ENCODE measurements at places on chromosomes 3 and 15. TPM values are rescaled to one million over a fixed set of nuclear protein-coding genes. Genes with fewer than 3 reads are reported as not detected.

- peak; percentile 87 for DNase-seq
These were observed at the start of gene MYLK for GRCh38 chr3:123884203-123884831. TSS of gene MYLK (minus strand) at chr3:123884332. CDS start at chr3:123793841, 90,491 bp downstream.

DNA sequence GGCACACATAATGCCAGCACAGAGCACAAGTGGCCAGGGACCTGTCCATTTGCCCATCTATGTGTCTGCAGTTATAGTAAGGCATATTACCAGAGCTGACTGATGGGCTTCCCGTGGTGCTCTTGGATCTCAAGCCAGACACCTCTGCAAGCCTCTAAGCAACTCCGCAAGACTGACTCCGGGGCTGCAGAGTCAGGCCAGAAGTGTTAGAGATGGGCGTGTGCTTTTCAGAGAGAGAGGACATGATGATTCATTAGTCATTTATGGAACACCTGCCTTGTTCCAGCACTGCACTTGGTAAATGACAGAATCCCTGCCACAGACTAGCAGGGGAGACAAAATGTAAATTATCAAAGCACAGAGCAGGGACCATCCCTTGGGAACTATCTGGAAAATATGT is 559.0 kb downstream of the PDCD6IP start:
- peak; percentile 16 for DNase-seq

DNA sequence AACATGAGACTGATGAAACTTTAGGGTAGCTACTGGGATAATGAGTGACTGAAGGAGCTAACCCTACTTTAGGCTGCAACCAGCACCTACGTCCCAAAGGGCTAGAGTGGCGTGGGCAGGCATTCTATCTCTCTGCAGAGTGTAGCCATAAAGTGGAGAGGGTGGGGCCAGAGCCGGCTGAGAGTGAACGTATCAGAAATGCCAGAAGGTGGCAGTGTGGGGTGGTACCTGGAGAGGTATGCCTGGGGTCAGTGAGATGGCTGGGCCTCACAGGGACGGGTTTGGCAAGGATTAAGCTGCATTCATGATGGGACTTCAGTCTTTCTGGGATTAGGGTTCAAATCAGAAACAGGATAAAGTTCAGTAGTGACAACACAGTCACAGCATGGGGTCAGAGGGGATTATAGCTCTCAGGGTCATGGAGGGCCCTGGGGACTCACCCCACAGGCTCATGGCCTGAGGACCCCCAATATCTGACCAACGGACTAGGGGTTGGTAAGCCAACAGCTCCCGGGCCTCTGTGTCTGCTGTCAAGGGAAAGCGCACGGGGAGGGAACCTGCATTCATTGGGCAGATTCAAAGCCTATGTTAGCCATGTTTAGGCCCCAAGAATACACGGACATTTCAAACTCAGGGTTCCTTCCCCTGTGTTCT is 86.5 kb upstream of the FOXB1 start:
- peak; percentile 28 for DNase-seq

- DNase-seq: no peak
These were observed 437 bp downstream of the CELSR3 start for GRCh38 chr3:48662145-48662752.

DNA sequence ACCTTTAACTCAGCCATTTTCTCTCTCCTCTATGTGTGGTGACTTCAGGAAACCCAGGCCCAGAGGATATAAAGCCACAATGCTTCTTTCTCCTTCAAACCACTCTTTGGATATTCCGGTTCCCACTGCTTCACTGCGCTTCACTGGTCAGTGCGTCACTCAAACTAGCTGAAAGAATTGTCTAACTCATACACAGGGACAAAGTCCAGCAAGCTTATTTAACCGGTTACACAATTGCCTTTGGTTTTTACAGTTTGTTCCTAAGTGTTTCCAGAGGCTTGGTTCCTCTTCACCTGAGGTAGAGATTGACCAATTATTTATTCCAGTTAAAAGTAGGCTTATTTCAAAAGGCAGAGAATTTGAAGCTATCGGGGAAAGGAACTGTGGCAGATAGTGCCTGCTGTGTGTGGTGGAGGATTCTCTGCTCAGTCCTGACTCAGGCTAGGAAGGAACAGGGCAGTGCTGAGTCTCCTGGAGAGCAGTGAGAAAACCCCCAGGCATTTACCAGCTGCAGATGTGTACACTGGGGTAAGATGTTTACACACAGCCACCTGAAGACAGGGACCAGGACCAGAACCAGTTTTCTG is at the start of gene HGD:
Gene HGD, minus strand, starts transcription at position 145 of the 587 bp plus-strand sequence. Its CDS starts 128 bp downstream, at position 17.
- DNase-seq: peak; percentile 99

The ARPP21 gene
- total RNA-seq: not detected

GRCh38 chr3:103813955-103814354 is 1379.1 kb downstream of the ZPLD1 start:
- DNase-seq: no peak

DNA sequence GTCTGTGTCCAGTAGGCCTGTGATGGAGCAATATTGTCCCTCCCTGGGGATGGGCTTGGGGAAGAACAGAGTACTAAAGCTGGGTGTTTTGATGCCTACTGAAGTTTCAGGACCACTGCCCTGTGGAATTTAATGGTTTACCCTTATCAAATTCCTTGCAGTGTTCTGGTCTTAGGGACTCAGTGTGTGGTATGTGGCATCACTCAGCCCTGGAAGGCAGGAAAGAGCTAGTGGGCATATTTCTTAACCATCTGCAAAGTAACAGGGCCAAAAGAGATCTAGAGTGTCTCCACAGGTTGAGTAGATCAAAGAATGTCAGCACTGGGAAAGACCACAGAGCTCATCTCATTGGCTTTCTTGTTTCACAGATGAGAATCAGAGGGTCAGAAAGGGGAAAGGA is 11.8 kb upstream of the SCN10A start:
- peak; percentile 52 for DNase-seq

DNA sequence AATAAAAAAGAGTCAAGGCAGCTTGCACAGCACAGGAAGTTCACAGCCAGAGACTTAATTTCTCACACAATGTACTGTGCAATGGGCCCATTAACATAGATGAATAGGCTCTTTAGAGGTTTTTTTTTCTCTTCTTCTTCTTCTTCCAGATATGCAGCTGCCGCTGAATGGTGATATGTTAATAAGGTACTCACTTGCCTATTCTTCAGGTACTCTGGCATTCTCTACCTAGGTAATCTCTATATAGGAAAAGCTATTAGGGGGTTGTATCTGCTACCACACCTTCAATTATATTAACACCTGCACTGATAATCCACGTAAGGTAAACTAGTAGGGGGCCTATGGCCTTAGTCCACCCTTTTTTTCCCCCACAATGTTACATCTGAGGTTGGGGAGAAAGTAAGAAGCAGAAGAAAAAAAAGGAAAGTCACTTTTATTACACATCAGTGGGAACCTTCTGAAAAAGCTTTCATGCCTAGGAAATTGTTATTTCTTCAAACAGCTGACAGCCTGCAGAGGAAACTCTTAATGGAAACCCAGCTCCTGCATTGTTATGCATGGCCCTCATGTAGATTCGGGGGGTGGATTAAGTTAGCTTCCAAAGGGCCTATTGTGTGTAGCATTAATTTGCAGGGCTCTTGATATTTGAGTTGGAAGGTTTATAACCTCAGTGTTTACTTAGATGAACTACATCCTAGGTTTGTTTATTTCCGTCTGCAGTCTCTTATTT is 525.5 kb downstream of the ZIC1 start:
- DNase-seq: no peak

DNA sequence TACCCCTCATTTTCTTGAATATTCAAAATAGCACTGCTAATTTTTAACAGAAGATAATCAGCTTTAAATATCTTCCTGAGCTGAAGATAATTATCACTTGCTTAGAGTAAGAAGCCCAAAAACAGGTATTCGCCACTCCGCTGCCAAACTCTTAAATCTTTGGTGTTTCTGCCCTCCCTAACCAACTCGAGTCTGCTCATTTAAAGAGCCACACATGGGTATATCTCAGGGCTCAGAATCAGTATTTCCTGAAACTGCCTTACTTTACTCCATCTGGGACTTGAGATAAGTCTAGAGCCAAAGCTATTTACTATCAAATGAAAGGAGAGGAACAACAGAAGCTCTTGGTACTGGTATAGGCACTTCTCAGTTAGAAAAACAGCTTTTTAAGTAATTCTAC is 10.8 kb downstream of the PDCD10 start:
- no peak for DNase-seq

- DNase-seq: peak; percentile 90
These were observed 1.6 kb downstream of the GABPB1 start for GRCh38 chr15:50353251-50353974.
